ENCODE measurements at places on chromosomes 12 and 14.

DNA sequence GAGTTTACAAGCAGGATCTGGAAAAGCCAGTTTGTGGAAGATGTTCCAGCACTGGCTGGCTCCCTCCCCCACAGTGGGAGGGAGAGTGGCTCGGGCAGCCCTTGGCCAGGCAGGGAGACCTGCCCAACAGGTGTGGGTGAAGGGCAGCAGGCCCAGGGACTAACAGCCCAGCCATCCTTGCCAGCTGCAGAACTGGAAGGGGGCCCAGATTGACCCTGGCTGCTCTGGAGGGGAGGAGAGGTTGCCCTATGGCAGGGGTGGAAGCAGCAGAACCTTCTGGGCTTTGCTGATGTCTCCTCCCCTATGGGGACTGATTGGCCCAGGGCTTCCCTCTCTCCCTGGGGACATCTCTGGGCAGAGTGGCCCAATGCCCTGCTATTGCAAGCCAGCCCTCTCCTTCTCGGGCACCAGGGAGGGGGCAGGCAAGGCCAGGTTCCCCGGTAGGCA lies 20.5 kb downstream of the IRF2BPL start:
- DNase-seq, result no peak

DNA sequence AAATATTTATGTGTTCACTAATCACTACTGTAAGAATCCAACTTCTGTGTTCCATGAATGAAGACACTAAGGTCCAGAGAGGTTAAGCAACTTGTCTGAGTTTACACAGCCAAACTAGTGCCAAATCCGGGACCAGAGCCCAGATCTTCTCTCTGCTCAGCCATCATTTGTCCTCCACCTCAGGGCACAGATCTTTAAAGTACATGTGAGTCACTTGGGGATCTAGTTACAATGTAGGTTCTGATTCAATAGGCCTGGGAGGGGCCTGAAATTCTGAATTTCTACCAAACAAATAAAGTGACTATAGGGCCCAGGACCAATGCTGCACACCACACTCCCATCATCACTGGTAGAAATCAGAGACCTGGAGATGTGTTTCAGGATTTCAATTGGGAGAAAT lies 162.9 kb downstream of the GXYLT1 start:
- no peak for DNase-seq

- DNase-seq, result no peak
These were observed 30.5 kb upstream of the AP4S1 start for GRCh38 chr14:30994681-30995620.

DNA sequence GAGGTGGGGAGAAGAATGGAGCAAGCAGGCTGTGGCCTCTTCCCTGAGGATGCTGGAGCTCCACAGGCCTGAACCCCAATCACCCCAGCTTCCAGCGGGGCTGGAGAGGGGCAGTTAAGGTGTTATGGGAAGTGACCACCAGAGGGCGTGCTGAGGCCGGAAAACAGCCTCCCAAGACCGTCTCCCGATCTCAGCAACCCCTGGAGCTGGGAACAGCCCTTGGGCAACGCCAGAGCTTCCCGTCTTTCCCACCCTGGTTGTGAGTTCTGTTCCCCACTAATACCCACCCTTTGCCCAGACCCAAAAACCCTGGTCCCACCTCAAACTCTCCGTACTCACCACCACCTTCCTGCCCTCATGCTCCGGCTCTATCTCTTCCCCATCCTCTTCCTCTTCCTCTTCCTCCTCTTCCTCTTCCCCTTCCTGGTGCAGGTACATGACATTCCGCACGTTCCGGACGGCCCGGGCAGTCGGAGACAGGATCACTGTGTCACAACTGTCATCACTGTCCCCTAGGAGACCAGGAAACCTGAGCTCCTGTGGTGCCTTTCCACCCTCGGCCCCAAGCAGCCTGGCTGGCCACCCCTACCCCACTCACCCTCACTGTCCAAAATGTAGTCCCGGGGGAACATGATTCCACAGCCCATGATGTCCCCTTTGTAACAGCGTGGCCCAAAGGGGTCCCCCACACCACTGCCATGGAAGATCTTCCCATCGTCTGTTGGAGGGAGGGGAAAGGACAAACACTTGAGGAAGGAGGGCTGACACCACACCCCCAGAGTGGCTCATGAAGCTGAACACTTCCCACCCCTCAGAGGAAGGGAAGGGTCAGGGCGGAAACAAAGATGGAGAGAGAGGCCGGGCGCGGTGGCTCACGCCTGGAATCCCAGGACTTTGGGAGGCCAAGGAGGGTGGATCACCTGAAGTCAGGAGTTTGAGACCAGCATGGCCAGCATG lies 12.9 kb downstream of the SPRYD3 start:
- peak; percentile 60 for DNase-seq

- DNase-seq, result no peak
These were observed 891 bp downstream of the SPRYD4 start for GRCh38 chr12:56469007-56469930.

DNA sequence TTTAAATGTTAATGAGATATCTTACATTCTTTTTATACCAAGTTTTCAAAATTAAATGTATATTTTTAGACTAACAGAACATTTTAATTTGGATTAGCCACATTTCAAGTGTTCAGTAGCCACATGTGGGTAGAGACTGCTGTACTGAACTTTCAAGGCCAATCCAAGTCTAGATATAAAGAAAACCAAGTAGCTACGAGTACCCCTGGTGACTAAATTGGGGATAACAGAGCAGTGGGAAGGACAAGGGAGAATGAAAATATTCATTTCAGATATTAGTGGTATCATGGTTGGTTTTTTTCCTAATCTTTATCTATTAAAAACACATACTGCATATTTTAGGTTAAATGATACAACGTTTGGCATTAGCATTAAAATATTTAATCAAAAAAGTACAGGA lies 69.4 kb upstream of the RHOJ start:
- peak; percentile 14 for DNase-seq

Data from SHP77 (cell line).